ENCODE measurements at places on chromosomes 2 and 18.

DNA sequence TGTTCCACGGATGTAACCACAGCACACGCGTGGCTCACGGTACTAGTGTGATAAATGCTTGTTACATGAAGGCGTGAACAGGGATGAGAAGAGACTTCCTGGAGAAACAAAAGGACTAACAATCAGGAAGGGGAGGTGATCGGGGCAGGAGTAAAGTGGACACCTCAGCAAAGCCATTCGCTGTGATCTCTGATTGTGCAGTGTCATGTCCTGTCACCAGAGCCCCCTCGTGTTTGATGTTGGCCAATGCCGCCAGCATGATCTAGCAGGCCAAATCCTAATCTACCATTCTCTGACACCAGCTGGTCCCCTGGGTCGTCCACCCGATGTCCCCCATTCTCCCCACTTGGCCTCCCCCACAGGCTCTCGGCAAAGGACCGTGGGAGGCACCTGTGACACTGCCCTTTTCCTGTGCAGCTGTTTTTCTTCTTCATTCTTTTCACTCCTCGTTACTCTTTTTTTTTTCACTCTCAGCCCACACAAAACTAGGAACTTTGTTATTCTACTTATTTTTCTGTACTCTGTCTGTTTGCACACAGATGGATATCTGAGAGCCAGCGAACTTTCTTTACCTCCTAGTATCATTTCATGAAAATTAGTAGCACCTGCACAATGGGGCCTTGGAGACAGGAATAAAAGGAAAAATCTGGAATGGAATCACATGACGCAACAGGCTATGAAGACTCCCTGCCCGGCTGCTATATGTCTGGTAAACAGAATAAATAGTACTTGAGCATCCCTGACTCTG lies 146.8 kb downstream of the TGIF1 start:
- ATAC-seq: peak; percentile 2

DNA sequence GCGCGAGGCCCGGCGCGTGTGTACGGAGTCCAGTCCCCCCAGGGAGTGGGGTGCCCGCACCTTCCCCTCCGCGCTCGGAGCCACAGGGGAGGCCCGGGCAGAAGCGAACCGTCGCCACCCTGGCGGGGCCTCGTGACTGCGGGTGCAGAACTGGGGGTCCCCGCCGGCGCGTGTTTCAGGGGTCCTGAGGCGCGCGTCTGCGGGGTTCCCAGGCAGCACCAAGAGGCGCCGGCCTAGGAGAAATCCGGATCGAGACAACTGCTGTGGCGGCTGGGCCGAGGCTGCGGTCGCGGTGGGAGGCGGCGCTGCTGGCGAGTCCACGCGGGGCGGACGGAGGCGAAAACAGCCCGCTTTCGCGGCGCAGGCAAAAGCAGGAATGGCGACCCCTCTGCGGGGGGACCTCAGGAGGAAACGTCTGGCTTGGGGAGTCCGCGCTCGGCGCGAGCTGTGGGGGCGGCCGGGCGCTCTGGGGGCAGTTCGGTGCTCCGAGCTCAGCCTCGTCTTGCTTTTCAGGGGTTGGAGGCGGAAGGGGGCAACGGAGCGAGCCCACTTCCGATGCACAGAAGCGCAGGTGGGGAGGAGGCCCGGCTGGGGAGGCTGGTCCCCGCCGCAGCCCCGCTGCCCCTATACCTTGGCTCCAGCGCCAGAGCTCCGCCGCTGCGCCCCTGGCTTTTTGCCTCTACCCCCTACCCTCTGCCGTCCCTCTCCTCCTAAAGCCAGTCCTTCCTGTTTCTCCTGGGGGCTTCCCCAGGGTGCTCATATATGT lies 81.5 kb upstream of the LDLRAD4 start:
- ATAC-seq: peak; percentile 68

GRCh38 chr18:52531836-52532235 lies 191.8 kb downstream of the DCC start:
- no peak for ATAC-seq

DNA sequence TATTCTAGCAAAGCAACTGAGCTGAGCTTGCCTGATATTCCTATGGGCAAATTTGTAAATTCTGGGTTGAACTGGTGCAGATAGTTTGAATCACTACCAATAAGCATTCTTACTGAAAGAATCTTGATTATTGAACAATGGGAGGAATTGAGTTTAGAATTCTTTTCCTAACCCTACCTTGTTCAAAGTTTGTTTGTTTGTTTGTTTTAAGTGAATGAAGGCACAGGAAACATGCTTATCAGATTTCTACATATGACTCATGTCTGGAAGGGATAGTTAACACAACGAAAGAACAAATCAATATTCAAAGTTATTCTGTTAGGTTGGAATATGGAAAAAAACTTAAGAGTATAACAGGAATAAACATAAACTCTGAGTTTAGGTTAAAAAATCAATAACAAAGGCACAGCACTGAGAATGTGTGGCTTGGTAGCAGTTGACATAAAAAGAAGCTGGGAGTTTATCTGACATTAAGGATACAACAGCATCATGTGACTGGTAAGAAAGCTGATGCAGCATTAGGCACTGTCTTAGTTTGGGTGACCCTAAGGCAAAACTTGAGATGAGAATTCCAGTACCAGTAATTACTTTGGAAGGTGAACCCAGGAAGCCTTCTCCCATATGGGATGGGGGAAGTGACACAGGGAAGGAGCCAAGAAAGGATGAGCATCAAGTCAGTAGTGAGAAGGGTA lies 20.9 kb downstream of the BOD1L2 start:
- ATAC-seq: no peak

DNA sequence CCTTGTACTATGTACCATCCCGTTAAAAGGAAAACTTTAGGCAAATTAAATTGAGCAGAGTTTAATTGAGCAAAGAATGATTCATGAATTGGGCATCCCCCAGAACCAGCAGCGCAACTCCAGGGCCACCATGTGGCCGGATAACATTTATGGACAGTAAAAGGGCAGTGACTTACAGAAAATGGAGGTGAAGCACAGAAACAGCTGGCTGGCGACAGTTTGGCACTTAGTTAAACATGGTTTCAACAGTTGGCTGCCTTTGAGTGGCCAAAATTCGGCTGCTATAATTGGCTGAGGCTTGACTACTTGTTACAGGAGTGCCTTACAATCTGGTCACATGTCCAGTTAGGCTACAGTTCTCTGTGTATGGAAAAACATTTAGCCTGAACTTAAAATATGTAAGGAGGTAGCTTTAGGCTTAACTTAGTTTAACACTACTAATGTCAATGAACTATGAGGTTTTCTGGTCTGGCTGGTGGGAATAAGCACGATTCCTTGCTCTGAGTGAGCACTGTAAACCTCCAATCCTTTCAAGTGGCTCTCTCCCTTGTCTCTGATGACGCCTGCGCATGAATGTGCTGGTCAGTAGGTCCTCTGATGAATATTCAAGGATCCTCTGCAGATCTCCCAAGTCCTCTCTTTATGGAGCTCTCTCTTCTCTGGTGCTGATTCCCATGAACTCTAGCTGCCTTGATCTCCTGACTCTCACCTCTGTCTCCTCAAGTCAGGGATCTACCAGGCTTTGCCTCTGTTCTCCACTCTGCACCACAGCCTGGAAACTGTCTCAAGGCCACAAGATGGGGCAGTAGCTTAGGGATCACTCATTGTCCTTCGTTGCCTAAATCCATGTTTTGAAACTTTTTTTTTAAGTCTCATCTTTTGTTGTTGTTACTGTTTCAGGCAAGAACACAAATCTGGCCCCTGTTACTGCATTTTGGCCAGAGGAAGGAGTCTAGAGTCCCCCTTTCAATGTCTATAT lies 24.4 kb upstream of the RAB31 start:
- ATAC-seq: peak; percentile 58

DNA sequence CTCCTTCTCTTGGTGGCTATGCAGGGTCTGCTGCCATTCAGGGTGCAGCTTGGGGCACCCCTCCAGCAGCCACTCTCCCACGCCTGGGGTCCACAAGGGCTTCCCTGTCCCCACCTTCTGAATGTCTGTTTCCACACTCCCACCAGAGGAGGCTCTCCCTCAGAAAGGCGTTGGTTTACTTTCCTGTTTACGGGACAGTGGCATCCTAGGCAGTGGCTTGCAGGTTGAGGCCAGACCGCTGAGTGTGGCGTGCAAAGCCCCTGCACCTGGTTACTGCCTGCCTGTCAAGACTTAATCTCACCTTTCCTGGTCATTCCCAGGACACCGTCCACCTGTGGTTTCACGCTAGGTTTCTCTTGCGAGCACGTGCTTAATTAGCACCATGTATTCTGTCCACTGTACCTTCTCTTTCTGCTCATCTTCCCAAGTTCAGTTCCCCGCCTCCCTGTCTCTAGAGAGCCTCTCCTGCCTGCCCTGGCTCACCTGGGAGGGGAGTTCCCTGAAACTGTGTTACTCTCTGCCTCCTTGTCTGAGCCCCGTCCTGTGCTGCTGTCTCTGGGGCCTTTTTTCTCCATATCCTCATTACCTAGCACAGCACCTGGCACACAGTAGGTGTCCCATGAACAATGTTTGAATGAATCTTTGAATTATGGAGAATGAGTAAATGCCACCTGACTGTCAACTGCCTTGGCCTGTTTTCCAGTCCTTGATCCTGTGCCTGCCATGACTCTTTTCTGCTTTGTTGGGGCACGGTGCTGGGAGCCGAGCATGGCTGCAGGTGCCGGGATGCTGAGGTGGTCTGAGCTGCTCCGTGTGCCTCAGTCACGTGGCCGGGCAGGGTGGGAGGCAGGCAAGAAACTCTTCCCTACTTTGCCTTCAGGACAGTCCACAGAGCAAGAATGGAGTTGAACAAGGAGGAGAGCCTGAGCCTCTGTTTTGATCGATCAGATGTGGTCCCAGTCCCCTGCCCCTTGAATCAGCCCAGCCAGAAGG lies 56.4 kb downstream of the ARHGEF4 start:
- no peak for ATAC-seq

DNA sequence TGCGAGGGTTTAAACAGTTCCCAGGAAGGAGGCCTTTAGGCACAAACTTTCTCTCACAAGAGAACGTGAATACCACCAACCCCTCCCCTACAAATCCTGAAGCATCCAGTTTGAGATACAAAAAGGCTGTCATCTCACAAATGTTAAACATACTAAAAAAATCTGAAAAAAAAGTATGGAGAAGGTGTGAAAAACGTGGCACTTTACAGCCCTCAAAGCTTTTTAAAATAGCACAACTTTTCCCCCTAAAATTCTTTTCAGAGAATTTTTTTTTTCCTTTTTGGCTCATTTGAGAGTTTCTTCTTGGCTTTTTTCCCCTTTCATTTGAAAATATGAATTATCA lies 10.1 kb downstream of the ZEB2 start:
- ATAC-seq: no peak

DNA sequence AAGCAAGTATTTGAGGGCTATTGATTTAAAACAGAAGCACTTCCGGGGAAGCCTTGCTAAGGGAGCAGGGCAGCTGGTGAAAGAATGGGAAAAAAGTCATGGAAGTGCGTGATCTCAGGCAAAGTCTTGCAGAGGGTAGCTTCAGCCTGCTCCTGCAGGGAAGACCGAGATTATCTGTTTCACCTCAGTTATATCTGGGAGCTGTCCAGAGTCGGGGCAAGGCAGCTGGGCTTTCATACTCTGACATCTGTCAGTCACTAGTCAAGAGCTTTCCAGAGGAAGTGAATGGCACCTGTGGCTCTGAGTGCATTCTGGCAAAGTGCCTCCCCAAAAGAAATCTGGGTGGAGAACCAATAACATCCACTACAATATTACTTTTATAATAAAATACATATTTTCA lies 8.7 kb downstream of the NXPH2 start:
- ATAC-seq: no peak
